ENCODE measurements at places on chromosomes 7 and 10.

- DNase-seq, result no peak
Measured at GRCh38 chr10:97664282-97664850, 22.7 kb downstream of the AVPI1 start.

DNA sequence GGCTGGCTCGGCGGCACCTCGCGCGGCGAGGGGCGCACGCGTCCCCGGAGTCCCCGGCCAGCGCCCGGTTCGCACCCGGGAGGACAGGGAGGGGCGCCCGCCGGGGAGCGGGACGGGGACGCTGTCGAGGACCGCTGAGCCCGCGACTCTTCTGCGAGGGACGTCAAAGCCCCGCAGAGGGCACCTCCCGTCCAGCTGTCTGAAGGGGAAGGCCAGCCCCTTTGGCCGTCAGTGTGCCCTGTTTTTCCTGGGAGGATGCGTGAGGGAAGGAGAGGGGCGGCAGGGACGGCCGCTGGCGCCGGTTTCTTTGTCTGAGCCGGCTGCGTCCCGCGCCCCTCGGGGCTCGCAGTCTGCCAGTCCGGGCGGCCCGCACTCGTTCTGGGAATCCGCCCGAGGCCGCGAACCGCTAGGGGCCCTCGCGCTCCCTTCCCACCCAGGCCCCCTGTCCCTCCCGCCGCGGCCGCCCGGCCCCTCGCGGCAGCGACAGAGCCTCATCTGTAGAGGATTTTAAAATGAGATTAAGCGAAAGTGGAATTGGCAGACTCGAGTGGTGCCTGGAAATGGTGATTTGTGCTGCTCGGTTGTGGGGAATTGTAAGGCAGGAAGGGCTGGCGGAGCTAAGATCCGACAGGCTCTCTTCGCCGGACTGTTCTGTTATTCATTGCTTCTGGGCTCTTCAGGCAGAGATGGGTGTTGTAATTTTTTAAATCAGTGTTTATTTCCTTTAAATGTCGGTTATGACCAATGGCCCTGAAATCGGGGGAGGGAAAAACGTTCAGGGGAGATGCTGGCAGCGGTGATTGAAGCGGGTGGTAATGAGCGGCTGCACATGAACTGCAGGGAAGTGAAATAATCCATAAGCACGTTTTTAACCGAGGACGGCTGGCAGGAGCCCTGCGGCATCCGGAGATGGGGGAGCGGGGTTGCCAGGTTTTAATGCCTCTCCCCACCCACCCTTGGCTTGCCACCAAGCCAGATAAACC, 618 bp upstream of the RELN start:
- DNase-seq, result no peak

DNA sequence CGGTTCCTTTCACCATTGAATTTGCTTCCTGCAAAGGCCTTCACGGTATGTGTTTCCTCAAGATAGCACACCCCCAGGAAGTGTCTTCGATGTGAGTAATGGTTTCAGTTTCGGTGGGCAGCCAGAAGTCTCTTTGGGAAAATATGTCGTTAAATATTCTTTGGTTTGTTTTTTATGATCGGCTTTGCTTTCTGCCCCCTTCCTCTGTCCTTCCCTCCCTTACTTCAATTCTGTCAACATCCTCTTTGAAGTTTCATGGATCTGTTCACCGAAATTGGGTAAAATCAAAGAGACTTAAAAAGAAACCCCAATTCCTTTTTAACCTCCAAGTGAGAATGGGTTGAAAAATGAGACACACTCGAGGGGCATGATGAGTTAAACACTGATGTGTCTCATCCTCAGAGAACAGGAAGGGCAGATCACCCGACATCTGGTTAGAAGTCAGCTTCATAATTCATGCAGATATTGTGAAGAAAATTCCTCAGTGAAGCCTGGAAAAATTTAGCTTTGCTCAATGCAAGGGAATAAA, 170.8 kb upstream of the HABP2 start:
- no peak for DNase-seq

GRCh38 chr10:79260811-79261740, 86.2 kb upstream of the PPIF start:
- DNase-seq, result no peak

DNA sequence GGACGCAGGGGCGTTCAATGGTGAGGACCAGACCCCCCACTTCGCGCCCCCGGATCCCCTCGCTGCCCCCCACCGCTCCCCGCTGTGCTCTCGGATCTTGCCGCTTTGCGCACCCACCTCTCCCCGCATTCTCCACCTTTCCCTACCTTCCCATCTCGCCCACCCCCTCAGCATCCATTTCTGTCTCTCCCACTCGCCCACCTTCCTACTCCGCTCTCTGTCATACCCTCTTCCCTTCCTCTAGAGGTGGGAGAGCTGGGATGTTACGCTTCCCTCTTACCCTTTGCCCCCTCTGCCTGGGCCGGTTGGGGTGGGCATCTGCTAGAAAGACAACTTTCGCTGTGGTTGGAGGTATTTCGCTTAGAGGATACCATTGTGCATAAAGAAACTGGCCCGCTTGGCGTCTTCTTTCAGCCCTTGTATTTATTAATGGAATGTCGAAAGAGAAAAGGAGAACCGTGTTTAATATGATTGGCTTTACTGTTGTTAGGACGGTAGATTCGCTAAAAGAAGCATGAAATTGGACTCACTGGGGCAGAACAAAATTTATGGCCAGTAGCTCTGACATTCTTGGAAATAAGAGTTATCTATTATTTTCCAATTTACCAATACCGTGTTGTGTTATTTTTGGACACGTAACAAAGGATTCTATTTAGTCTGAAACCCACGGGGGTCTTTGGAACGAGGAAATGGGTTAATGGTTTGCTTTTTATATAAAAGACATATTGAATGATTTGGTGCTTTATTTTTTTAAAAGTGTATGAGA, 873 bp downstream of the PRKAR2B start:
- no peak for DNase-seq

DNA sequence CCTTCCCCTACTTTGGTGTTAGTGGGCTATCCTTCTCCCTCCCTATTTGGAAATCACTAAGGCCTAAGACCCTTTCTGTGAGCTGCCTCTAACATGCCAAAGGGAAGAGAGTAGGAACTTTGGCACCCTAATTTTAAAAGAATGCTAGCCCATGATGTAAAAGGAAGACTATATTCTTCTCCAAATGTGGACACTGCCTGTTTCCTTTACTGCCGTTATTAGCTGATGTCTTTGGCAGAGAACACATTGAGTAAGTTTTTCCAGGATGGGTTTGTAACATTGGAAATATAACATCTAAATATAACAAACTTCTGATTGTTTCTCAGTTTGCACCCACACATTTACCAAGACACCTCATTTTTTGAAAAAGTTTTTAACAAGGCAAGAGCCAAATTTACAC, 56.9 kb upstream of the TNKS2 start:
- no peak for DNase-seq

GRCh38 chr7:70387217-70387616, 744.7 kb upstream of the GALNT17 start:
- no peak for DNase-seq

DNA sequence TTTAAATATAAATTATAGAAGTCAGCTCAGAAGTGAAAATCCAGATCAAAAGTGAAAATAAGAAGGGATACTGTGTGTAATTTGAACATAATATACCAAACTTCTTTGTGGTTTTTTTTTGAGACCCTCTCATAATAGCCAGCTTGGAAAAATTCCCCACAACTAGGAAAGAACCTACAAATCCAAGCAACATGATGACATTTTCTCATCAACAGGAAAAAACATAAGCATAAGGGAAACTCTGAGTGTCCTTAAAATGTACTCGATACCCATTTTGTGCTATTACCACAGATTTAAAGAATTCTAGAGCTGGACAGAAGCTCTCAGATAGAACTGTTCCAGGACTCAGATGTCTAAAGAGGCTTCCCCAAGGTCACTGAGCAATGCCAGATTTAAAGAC, 214.8 kb upstream of the KLF14 start:
- DNase-seq, result no peak

Data from activated CD8-positive, alpha-beta memory T cell treated with anti-CD3 and anti-CD28 coated beads for 1 hour (primary cell).